ENCODE measurements at places on chromosomes 6 and 20.

- DNase-seq: no peak
Observed at GRCh38 chr6:130534627-130535026, 168.8 kb downstream of the TMEM200A start.

DNA sequence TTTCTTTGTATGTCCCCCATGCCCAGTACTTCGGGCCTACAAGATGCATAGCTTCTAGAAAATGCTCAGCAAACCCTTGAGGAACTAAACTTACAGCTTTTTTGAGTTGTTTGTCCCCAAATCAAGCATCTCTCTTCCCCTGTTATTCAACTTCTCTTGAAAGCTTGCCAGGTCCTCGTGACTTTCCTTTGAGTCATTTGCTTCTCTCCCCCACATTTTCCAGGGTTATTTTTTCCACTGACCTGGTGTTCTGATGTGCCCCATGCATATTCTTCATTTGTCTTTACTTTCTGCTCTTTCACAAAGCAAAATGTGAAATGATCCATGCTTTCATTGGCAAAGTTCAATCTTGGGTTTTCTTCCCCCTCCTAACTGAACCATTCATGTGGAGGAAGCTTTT lies 204.8 kb downstream of the TFAP2A start:
- DNase-seq: no peak

- no peak for DNase-seq
Observed at GRCh38 chr6:142326540-142326939, 24.7 kb downstream of the ADGRG6 start.

DNA sequence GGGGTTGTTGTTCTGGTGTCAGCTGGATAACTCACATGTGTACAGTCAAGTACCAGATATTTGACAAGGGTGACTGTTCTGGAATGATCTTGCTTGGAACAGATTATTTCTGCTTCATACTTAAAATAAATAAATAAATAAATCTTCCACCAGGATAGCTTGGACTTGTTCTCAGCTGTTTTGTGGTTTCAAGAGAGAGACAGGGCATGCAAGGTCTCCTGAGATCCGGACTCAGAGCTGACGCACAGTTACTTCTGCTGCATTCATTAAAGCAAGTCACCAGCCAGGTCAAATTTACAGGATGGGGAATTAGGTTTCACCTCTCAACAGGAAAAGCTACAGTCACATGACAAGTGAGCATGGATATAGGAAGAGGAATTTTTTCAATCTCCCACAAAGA lies 285.0 kb upstream of the SPTLC3 start:
- no peak for DNase-seq

- no peak for DNase-seq
Observed at GRCh38 chr20:62627901-62628612, 14.2 kb upstream of the SLCO4A1 start.

DNA sequence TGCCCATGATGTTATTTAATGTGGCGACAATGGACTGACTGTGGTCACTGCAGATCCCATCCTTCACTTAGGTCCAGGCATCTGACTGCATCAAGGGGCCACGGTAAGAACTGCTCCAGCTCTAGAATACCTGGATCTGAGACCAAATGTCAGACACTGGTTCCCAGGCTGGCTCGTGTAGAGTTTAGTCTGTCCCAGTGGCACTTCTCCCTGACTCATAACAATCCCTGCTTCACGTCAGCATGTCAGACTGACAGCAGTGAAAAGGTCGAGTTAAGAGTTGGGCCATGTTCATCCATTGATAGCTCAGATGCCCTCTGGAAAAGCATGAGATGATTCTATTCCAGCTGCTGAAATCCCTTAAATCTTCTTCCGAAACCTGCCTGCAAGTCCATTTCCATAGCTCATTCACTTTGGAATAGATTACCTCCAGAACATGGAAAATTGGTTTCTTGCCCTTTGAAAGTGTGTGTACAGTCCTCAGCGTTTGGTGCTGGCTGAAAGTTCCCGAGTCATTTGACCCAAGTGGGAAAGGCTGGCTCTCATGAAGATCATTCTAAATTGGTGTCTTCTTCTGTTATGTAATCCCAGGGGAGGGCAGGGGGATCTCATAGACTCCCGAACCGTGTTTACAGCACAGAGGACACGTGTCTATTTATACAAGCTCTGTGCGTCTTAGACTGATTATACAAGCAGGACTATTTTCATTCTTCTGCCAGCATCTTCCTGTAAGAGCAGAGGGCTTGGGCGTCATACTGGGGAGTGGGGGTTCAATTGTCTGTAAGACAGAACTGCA lies 160.8 kb downstream of the ZDHHC14 start:
- DNase-seq: no peak

DNA sequence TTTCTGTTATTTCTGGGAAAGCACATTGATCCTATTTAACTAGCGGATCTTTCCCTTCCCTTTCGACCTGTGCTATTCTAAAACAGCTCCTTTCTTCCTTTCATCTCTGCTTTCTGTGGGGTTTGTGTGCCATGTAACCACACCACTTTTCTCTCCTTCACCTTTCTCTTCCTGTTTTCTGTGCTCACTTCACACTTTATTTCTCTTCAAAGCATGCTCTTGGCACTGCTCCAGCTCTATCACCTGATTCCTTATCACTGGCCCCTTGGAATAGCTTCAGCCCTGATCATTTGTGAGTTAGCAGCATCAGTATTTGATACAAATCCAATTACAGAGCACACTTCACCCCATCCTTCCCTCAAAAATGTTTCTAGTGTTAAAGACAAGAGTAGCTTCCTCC lies 8.1 kb upstream of the METTL24 start:
- no peak for DNase-seq

DNA sequence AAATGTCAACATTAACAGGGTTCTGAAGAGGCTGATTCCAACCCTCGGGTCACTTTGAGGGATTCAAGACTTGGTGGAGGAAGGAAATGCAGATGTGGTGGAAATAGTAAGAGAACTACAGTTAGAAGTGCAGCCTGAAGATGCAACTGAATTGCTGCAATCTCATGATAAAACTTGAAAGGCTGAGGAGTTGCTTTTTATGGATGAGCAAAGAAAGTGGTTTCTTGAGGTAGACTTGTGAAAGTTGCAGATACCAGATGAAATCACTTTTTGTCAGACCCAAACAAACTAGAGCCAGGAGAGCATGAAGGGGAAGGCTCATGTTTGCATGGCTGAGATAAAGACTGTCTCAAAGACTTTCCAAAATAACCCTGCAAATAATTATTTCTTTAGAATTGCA lies 16.2 kb downstream of the ANKRD6 start:
- DNase-seq: no peak

- no peak for DNase-seq
Observed at GRCh38 chr20:64238851-64239387, 16.6 kb upstream of the PCMTD2 start.

- DNase-seq: no peak
Observed at GRCh38 chr20:62792182-62792939, 3.9 kb upstream of the MRGBP start.

DNA sequence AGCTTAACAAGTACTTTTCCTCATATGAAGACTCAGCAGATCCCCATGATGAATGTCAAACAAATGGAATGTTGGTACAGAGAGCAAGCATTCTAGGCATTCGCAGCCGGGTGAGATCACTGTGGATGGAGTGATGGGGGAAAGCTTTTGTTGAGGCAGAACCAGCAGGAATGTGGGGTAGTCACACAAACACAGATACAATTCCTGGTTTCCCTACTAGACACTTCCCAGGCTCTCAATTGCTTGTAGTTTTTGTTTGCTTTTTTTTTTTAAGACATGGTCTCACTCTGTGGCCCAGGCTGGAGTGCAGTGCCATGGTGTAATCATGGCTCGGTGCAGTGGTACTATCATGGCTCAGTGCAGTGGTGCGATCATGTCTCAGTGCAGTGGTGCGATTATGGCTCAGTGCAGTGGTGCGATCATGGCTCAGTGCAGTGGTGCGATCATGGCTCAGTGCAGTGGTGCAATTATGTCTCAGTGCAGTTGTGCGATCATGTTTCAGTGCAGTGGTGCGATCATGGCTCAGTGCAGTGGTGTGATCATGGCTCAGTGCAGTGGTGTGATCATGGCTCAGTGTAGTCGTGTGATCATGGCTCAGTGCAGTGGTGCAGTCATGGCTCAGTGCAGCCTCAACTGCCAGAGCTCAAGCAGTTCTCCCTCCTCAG lies 15.4 kb upstream of the IER3 start:
- DNase-seq: no peak

DNA sequence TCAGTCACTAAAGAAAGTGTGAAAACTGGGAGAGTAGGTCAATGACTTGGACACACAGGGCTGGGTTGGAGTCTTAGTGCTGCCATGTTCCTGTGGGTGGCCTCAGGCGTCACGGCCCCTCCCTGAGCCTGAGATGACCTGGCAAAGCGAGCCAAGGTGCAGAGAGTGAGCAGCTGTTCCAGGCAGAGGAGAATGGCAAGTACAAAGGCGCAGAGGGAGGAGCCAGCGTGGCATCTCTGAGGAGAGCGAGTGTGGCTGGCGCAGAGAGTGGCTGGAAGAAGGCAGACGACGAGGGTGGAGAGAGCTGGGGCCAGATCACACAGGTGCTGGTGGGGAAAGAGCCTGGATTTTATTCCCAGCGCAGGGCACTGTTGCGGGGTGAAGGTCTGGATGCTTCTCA lies 20.6 kb upstream of the CHMP4B start:
- no peak for DNase-seq

DNA sequence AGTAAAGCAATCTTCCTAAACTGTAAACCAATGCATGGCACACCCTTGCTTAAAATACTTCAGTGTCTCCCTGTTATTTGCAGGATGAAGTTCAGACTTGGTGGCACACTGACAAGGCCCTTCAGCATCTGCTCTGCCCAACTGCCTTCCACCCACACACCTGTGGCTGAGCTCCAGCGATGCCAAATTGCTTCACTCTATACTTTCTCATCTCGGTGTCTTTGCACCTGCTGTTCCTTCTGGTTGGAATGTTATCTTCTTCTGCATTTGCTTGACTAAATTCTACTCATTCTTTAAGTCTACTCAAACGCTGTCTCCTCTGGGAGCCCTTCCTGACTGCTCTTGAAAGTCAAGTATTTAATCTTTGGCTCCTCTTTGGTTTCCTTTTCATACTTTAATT lies 100.1 kb upstream of the SUPT3H start:
- DNase-seq: no peak

GRCh38 chr20:41050361-41051008 lies 21.9 kb downstream of the TOP1 start:
- no peak for DNase-seq

DNA sequence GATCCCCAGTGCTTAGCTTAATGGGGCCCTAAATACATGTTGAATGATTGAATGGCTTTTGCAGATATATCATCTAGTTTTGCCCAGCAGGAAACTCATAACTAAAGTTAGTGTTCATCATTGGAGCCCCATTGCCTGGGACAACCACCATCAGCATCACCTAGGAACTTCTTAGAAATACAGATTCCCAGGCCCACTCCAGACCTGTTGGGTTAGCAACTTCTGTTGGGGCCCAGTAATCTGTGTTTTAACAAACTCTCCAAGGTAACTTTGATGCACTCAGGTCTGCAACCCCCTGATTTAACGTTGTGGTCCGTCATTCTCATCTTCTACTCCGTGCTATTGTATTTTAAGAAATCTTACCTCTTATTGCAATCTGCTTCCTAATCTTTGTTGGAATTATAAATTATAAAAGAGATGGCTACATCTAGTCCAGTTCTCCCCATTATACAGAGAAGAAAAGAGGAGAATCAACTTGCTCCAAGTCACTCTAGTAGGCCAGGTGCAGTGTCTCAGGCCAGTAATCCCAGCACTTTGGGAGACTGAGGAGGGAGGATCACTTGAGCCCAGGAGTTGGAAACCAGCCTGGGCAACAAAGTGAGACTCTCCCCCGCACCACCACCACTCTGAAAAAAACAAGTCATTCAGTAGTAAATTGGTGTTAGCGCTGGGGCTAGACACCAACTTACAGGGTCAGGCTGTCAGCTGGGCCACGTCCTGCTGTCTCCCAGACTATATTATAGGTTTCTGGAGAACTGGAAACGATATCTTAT lies 13.7 kb downstream of the FOXP4 start:
- DNase-seq: no peak

DNA sequence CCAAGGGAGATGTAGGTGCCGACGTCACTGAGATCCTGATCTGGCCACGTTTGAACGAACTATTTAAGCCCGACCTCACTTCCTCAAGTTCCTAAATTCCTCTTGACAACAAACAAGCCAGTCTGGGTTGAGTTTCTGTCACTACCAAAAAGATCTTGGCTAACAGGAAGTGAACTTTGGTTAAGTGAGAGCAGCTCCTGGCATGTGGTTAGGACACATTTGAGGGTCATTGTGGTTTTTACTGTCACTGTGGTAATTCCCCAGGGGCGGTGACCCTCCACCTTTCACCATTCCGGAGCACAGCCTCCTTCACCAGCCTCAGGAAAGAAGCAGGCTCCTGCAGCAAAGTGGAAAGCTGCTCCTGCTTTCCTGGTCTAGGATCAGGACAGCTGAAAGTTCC lies 43.1 kb upstream of the ZNF831 start:
- DNase-seq: no peak

- no peak for DNase-seq
Observed at GRCh38 chr20:375265-375889, 5.2 kb upstream of the TRIB3 start.

- no peak for DNase-seq
Observed at GRCh38 chr6:37049758-37050044, 44.2 kb downstream of the FGD2 start.

- no peak for DNase-seq
Observed at GRCh38 chr20:40191573-40191972, 497.5 kb downstream of the MAFB start.

DNA sequence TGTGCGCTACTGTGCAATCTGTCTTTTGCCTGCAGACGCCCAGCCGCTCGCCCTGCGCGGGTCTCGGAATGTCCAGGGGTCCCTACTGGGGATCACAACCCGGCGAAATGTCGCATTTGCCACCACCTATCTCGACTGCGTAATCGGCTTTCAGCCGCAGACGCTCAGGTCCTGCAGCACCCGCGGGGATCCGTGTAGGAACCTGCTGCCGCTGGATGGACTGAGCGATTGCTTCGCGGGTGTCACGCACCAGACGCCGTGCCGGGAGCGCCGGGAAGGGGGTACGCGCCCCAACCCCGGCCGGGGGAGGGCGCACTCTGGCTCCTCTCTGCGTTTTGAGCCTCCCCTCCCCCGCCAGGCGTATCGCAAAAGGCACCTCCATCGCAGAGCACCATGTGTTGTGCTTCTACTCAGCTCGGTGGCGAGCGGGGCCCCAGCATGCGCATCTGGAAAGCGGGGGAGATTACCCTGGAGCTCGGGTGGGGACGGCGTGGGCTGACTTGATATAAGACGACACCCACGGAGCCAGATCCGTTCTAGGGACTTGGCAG lies 747 bp upstream of the PTPRA start:
- peak; percentile 21 for DNase-seq

DNA sequence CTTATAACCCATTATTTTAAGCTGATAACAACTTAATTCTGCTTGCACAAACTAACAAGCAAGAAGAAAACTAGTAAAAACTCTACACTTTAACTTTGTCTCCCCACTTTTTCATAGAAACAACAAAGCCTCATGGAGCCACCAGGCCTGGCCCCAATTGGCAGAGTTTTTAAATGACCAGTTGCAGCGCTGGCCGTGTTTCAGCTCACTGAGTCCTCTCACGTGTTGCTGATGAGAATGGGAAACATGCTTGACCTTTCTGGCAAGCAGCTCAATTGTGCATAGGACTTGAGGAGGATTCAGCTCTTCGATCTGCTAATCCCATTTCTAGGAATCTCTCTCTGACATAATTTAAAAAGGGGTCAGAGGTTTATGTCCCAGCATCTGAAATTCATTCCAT lies 24.5 kb upstream of the GRM4 start:
- no peak for DNase-seq

GRCh38 chr6:80357081-80357480 lies 250.6 kb downstream of the BCKDHB start:
- DNase-seq: no peak
